Stimulated activated CD8-positive, alpha-beta memory T cell treated with anti-CD3 and anti-CD28 coated beads, Interleukin-4, amount 100 ng/mL, for 24 hours (primary cell): ENCODE measurements at places on chromosomes 4 and X.

GRCh38 chr4:94932366-94932765 is 174.6 kb downstream of the BMPR1B start:
- no peak for DNase-seq

DNA sequence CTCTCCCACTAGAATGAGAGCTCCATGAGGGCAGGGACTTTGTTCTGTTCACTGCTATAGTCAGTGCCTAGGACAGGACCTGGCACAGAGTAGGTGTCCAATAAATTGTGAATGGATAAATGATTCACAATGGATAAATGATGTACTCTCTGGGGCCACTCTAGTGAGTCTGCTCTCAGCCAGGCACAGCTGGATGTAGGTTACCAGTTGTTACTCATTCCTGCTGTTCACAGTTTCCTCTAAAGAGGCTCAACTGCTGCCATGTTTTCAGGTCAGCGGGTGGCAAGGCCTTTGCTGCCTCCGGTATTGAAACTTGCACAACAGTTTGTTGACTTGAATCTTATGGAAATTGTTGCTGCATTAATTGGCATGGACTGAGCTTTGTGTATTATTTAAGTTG is 99.1 kb downstream of the NHSL2 start:
- no peak for DNase-seq

DNA sequence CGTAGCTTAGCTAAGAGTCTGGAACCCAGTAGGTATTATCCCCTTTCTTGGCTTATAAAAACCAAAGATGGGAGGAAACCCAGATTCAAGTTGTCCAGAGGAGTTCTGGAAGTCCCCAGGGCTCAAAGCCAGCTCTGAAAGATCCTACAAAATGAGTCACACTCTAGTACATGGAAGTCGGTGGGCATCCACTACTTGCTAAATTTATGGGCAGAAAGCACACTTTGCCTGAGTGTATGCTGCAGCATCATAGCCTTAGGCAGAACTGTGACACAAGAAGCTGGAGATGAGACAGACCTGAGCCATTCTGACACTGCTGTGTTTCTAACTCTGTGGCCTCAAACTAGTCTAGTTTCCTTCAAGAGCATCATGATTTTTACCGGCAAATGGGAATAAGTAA is 429.3 kb downstream of the AFF2 start:
- DNase-seq: no peak

DNA sequence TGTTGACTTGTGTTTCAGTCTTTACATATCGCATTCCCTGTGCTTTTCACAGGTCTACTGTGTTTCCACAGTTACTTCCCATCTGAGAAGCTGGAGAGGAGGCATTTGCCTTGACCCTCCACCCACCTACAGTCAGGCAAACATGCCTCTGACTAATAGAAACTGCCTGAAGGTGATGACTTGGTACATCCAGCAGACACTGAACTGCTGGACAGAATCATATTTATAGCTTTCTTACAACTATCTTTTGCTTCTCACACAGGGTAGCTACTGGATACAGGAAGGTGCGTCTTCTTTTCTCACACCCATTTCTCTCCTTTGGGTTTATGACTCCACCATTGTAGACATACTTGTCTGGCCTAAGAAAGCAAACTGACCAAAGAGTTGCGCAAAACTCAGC is 58.0 kb downstream of the VGLL1 start:
- no peak for DNase-seq

DNA sequence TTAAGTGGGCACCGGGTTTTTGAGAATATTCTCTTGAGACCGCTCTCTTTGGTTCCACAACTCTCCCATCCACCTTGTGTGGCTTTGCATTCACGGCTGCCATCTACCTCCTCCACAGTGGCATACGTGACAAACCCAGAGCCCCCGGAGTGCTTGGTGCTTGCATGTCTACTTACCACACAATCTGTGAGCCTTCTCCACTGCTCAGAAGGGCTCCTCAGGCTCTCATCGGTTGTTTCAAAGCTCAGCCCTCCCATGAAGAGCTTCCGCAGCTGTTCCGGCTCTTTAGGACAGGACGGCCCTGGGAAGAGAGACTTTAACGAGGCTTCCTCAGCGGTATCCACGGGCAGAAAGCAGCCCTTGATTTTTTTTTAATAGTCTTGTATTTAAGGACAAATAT is 167.6 kb upstream of the ANK2 start:
- DNase-seq: no peak

- peak; percentile 26 for DNase-seq
Measured at GRCh38 chr4:40325406-40326019, 9.6 kb upstream of the CHRNA9 start.

DNA sequence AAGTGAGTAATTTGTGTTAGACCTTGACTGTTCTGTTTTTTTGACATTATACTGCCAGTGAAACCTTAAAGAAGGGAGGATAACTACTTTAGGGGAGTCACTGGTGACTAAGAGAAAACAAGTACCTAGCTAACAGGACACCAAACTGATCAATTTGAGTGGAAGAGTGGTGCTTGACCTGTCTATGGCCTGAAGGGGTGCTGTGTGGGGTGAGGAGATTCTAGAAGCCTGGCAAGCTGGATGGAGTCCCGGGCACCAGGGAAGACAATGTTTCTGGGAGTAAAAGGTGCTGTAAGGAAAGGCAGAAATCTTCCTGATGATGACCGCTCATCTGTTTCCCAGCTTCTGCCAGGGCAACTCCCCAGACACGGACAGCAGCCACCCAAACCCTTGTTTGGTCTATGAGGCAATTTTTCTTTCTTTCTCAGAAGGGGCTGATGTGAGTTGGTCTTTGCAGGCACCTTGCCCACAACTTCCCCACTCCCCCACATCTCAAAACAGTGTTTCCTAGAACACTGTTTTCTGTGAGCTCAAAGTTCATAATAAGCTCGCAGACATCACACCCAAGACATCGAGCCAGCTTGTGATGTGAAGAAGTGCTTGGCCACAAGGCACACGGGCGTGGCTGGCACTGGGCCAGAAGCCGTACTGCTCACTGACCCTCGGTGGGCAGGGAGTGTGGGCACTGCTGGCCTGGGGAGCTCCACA is 4.6 kb downstream of the TXK start:
- peak; percentile 24 for DNase-seq

DNA sequence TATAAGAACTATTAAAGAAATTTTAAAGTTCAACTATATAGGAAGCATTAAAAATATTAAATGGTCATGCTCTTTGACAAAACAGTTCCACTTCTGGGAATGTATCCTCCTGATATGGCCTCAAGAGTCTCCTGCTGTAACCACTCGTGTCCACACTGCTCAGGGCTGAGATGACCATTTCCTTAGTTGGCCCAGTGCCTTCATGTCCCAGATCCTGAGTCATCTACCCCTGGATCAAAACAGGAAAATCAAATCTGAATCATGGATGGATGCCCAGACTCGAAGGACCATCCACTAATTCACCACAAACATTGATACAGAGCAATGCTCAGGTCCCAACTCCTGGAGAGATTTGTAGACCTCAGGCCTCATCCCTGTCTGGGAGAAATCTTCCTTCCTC is 44.7 kb downstream of the GPRASP3 start:
- no peak for DNase-seq

GRCh38 chr4:140105436-140105835 is 48.5 kb downstream of the MAML3 start:
- no peak for DNase-seq

DNA sequence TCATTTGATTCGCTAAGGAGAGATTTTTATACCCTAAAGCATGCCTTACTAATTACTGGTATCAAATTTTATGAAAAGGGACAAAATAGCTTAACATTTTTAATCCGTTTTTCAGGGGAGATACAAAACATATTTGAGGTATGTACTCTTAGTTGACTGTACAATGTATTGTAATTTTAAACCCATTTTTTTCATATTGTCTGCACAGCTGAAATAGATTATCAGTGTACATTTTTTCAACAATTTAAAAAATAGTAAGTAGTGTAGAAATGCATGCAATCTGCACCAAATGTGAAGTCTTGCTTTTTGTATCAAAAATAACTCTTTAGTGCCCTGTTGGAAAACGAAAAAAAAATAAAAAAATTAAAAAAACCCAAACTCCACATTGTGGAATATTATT is 82.2 kb downstream of the TENM3 start:
- no peak for DNase-seq

- DNase-seq: no peak
Measured at GRCh38 chr4:142336251-142336934, 509.7 kb downstream of the INPP4B start.

GRCh38 chrX:7146703-7147412 is 654 bp upstream of the STS start:
- peak; percentile 1 for DNase-seq

DNA sequence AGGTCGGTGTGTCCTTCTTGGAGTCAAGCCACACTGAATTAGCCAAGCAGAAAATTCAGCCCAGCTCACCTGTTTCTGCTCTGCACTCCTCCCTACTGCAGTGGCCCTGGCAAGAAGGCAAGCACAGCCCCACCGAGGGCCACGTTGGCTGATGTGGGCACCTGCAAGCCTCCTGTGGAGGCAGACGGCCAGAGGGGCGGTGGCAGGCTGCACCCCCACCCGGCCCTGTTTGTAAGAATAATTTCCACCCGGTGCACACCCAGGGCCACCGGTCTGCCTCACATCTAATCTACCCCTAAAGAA is 18.8 kb downstream of the PPP2R2C start:
- DNase-seq: no peak

DNA sequence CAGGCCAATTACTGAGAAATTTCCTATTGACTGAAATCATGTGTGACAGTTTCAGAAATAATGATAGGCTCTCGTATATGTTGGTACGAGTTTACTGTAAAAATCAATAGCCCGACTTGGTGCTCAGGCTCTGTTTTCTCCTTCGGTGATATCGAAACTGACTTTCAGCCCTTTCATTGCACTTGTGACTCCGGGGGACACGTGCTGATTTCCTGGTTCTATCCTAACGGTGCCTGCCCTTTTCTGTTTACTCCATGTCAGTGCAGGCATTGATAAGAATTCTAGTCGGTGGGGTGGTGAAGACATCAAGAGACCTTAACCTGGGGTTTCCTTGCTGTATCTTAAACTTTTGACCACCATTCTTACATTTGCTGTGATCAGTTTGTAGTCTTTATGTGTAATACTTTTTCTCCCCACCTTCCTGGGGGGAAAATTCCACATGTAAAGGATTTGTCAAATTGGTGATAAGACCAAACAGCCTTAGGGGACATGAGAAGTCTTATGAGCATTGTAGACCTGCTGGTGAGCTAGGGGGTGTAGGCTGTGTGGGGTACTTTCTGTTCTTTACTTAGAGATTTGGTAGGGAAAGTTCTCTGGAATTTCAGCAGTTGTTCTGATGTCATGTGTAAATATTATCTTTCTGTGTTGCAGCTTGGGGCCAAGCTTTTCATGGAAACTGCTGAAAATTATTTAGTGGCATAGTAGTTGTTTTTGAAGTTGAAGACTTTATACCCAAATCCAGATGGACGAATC is 52.7 kb downstream of the TMEM131L start:
- no peak for DNase-seq

GRCh38 chrX:319579-320125 is 1.1 kb upstream of the GTPBP6 start:
- no peak for DNase-seq

- DNase-seq: no peak
Measured at GRCh38 chrX:13863324-13863723, 46.4 kb upstream of the GPM6B start.

GRCh38 chrX:3576886-3577501 is 136.5 kb downstream of the PRKX start:
- no peak for DNase-seq

DNA sequence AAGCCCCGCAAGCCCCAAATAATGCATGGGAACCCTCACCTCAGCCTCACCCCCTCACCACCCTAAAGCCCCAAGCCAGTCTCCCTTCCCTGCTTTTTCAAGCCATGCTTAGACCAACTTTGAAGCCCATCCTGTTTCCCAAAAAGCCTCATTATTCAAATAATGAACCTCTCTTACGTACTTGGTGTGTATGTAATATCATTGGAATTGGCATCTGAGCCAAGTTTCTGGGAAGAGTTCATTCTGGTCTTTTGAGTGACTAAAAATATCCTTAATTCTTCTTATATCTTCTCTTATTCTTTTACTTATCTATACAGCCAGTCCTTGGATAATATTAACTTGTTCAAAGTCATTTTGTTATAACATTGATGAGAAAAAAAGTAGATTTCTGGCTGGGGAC is 875.8 kb upstream of the SLIT2 start:
- no peak for DNase-seq

- no peak for DNase-seq
Measured at GRCh38 chr4:22573198-22573597, 57.3 kb upstream of the ADGRA3 start.

DNA sequence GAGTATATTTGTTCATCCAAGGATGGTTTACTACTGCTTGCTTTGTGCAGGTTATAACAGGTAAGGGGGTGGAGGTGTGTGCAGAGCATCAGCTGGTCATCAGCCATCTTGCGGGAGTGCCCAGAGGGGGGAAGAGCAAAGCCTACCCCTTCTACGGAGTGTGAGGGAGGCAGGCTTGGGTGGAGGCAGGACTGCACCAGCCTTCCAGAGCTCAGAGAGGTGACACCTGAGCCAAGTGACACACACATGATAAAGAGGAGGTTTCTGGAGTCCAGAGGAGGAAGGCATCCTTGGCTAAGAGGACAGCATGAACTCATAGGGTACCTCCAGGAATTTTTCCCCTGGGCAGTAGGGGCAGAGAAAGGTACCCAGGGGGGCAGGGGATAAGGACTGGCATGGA is 126.6 kb downstream of the TBL1X start:
- DNase-seq: no peak

DNA sequence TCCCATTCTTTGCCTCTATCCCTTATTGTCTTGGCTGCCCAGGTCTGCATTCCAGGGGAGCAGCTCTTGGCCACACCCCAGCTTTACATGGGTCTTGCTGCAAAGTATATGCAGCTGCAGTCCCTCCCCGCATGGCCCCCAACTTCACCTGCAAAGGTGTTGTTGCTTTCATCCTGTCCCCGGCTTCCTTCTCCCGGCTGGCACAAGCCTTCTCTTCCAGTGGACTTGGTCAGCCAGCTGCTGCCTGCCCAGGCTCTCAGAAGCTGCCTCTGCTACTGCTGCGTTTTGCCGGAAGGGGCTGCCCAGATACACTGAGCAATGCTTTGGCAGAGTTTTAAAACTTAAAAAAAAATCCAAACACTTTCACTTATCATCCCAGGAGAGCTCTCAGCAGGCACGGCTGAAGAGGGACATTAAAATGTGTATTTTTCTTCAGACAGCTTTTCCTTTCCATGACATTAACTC is 121.2 kb upstream of the PDLIM3 start:
- no peak for DNase-seq

DNA sequence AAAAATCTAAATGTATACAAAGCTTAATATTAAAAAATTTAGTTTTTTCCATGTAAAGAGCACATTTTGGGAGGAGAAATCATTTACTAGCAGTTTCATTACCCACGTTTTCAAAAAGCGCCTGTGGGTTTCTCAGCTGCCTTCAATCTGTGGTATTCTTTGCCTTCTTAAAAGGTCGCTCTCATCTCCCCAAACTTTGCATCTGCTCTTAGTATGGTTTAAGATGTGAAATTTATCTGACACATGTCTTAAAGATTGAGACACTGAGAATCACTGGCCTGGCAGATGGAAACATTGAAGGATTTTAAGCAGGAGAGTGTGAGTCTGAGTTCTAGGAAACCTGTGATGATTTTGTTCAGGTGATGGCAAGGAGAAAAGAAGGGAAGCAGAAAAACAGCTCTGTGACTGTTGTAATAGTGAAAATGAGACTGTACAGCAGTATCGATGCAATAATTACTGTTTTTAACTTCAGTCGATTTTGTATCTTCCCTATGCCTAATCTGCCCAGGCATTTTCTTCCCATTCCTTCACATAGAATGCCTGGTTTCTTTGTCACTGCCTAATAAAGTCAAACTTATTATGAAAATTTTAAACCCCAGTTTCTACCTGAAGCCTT is 75.9 kb downstream of the PAQR3 start:
- DNase-seq: no peak

- DNase-seq: no peak
Measured at GRCh38 chrX:21166272-21166982, 207.8 kb upstream of the CNKSR2 start.
